ENCODE measurements at places on chromosomes 3 and 15.
A peak's percentile ranks its signal among the peaks of the same experiment; 100 is the strongest.

GRCh38 chr3:36362973-36363372 lies 17.3 kb upstream of the STAC start:
- DNase-seq: peak; percentile 72

DNA sequence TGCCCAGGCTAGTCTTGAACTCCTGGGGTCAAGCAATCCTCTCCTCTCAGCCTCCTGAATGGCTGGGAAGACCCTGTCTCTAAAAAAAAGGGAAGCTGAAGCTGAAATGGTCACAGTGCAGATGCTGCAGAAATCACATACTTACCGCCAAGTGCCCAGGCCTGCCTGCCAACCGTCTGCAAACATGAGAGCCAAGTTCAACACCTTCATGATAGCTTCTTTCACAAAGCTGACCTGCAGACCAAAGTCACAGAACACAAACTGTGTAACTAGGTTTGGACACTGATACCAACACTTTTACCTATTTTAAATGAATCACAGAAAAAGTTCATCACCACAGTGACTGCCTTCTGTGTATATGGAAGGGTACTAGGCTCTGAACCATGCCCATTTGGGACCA lies 22.8 kb upstream of the CYFIP1 start:
- DNase-seq: no peak

DNA sequence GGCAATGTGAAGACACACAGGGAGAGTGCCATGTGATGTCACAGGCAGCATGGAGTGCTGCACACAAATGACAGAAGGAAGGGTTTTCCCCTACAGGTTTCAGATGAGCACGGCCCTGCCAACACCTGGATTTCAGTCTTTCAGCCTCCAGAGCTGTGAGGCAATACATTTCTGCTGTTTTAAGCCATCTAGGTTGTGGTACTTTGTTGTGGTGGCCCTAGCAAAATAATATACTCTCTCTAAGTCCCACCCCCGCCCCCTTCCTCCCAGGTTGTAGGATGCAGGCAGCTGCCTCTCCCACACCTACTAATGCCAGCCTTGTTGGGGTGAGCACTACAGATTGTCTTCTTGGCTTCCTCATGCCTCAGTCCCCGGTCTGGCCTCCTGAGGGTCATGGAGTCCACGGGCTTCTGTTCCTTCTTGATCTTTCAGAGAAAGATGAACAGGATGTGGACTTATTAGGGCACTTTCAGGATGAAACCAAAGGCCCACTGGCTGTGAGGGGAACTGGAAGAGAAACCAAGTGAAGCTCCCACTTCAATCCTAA lies 180.0 kb downstream of the CD47 start:
- DNase-seq: no peak

DNA sequence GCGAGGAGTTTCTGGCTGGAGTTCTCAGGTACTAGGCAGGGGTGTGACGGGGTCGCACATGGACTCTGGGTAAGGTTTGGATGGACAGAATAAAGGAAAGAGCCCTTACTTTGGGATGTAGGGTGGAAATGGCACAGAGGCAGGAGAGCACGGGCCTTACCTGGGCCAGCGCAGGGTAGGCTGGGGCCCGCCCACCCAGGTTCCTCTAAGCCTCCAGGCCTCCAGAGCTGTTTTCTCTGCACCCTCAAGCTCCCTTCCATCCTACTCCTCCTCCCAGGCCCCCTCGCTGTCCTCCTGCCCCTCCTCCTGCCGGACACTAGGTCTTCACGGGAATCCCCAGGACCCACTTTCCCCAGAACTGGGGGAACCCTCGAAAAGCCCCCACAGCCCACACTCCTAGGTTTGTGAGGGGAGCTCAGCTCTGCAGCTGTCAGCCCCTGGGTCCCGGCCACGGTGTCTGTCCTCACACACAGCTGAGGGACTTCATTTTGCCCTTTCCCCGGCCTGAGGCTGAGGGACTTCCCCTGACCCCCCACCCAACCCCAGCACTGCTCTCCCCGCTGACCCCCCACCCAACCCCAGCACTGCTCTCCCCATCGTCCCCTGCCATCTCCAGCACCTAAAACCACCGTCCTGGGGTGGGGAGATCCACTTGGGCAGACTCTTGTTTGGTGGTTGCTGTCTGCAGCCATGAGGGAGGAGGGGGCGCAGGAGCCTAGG lies 53.0 kb upstream of the PCSK6 start:
- DNase-seq: no peak

- DNase-seq: no peak
These were observed 38.6 kb downstream of the MGLL start for GRCh38 chr3:127783642-127784160.

- DNase-seq: no peak
These were observed 37.4 kb downstream of the CHST14 start for GRCh38 chr15:40508216-40508615.

- DNase-seq: peak; percentile 53
These were observed 79.6 kb downstream of the DHX36 start for GRCh38 chr3:154244644-154245043.

DNA sequence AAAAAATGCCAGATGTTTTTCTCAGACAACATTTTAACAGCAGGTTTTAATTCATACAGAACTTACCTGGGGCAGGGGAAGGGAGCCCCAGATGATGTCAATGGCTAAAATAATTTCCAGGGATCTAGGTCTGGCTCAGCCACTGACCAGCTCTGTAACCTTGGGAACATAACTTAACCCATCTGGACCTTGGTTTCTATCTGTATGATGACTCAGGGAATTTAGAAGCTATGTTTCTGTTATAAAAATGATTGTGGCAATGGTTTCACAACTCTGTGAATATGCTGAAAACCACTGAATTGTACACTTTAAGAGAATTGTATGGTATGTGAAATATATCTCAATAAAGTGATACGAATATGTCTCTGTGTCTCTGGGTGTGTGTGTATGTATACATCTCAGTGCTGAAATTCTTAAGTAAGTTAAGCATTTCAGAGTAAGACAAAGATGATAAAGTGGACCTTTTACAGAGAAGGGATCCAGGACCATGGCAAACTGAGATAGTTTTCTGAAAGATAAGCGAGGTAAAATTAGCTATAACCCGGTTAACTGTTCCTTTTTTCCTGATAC lies 2.9 kb downstream of the SH3GL3 start:
- DNase-seq: peak; percentile 20
